ENCODE measurements at places on chromosomes 4 and X. TPM values are rescaled to one million over a fixed set of nuclear protein-coding genes. Genes with fewer than 3 reads are reported as not detected.

The GIMD1 gene
- total RNA-seq = not detected

The OCIAD1 gene
- 106 TPM for total RNA-seq

The VCX2 gene
- not detected for total RNA-seq

The CAPN6 gene
- 0.07 TPM for total RNA-seq

The NEIL3 gene
- total RNA-seq = 0.89 TPM

The TRPC5OS gene
- not detected for total RNA-seq

All from smooth muscle cell of the pulmonary artery (primary cell).